Vagina (tissue), 2 donors: ENCODE measurements at places on chromosomes 3 and 15.

GRCh38 chr3:10437995-10438901 is 67.1 kb downstream of the ATP2B2 start:
- DNase-seq: no peak

GRCh38 chr3:57078635-57079473 is 18.4 kb downstream of the SPATA12 start:
- no peak for DNase-seq

GRCh38 chr15:80791004-80791403 is 11.8 kb downstream of the CEMIP start:
- no peak for DNase-seq

- DNase-seq: no peak
These were observed 752.2 kb upstream of the CFAP20DC start for GRCh38 chr3:59802045-59802444.

- no peak for DNase-seq
These were observed 189.3 kb downstream of the SV2B start for GRCh38 chr15:91289324-91289723.
